Uterus (tissue), 4 donors: ENCODE measurements at places on chromosomes 12 and 14. TPM values are rescaled to one million over a fixed set of nuclear protein-coding genes. Genes with fewer than 3 reads are reported as not detected.

DNA sequence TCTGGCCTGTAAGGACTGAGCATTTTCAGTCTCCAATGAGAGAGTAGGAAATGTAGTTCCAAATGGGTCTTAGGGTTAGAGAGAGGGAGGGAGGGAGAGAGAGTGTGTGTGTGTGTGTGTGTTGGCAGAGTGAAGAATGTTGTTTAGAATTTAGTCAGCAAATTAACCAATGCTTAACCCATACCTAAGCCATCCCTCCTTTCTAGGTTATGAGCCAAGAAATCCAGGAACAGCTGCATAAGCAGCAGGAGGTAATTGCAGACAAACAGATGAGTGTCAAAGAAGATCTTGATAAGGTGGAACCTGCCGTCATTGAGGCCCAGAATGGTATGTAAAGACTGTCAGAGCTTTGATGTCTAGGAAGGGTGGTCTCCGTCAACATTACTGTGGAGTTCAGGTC, 56.9 kb downstream of the HSP90AA1 start:
- no peak for DNase-seq

- no peak for DNase-seq
Measured at GRCh38 chr12:15526033-15526432, 203.7 kb downstream of the PTPRO start.

- DNase-seq = no peak
Measured at GRCh38 chr14:106200541-106201315, 674.3 kb downstream of the TMEM121 start.

The SOAT2 gene
- not detected for total RNA-seq

The P2RX2 gene
- not detected for total RNA-seq

The CDK17 gene
- 104 TPM for total RNA-seq

The GPR65 gene
- 0.82 TPM for total RNA-seq

The ACSM4 gene
- total RNA-seq = not detected
